Ammon's horn (tissue), 1 donor: ENCODE measurements at places on chromosomes 2 and 18.

GRCh38 chr2:200359552-200359951, 53.1 kb downstream of the SPATS2L start:
- DNase-seq: no peak

GRCh38 chr2:20042531-20042930, 8.9 kb downstream of the LAPTM4A start:
- DNase-seq: no peak

- DNase-seq: no peak
These were observed 260.5 kb downstream of the CALCRL start for GRCh38 chr2:187187519-187187918.

DNA sequence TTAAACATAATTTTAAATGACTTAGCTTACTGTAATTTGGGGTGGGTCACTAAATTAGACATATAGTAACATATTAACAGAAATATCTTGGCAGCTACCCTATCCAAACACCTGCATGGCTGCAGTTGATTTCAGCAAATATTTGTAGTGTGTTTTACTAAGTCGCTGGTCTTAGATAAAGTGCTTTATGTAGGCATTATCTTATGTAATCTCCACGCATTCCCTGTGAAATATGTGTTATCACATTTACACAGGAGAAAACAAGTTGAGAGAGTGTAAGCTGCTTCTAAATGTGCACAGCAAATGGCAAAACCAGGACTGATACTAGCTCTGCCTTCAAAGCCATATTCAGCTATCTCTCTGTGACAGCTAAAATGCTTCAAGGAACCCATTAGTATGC, 72.0 kb downstream of the NYAP2 start:
- DNase-seq: no peak

DNA sequence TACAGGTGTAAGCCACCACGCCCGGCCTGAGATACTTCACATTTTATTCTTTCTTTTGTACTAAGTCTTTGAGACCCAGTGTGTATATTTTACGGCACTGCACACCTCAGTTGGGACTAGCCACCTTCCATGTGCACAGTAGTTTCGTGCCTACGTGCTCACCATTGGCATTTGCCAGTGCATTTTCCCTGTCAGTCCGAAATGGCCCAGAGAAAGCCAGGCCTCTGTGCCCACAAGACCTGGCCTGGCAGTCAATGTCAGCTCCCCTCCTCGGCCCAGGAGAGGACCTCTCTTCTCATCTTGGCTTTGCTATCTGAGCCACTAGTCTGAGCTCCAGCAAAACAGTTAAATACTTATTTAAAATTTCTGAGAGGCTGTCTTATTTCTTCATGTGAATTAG, 147.8 kb upstream of the KLHL29 start:
- no peak for DNase-seq

DNA sequence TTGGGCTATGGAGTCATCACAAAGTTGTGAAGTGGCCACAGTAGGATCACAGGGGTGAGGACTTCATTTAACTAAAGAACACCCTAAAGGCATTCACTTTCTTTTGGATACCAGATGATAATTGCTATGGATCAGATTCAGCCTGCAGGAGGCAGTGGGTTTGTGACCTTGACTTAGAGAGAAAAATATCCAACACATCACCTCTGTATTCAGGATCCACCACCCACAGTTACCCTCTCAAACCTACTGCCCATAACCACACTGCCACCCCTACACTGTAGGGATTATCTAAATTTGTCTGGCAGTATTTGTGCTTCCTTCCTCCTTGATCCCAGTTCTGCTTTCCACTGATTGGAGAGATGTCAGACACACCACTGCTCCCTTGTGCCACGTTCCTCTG, 269.4 kb downstream of the MYCN start:
- no peak for DNase-seq

GRCh38 chr2:119888680-119889079, 124.2 kb upstream of the EPB41L5 start:
- no peak for DNase-seq

DNA sequence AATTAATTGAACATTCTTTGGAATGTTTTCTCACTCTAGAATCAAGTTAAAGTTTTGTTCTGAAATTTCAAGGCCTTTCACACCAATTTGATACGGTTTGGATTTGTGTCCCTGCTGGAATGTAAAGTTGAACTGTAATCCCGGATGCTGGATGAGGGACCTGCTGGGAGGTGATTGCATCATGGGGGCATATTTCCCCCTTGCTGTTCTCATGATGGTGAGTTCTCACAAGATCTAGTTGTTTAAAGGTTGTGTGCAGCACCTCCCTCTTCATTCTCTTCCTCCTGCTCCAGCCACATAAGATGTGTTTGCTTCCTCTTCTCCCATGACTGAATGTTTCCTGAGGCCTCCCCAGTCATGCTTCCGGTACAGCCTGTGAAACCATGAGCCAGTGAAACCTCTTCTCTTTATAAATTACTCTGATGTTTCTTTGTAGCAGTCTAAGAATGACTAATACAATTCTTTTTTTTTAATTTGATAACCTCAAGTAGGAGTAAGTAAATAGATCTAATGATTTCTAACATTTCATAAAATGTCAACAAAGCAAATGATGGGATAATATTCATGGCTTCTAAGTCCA, 144.2 kb upstream of the CDH7 start:
- DNase-seq: no peak
